ENCODE measurements at places on chromosomes 1 and 21.

- DNase-seq = no peak
Observed at GRCh38 chr21:39120876-39121599, 62.2 kb downstream of the PSMG1 start.

GRCh38 chr1:194705123-194705854, 1518.9 kb upstream of the B3GALT2 start:
- DNase-seq = no peak

DNA sequence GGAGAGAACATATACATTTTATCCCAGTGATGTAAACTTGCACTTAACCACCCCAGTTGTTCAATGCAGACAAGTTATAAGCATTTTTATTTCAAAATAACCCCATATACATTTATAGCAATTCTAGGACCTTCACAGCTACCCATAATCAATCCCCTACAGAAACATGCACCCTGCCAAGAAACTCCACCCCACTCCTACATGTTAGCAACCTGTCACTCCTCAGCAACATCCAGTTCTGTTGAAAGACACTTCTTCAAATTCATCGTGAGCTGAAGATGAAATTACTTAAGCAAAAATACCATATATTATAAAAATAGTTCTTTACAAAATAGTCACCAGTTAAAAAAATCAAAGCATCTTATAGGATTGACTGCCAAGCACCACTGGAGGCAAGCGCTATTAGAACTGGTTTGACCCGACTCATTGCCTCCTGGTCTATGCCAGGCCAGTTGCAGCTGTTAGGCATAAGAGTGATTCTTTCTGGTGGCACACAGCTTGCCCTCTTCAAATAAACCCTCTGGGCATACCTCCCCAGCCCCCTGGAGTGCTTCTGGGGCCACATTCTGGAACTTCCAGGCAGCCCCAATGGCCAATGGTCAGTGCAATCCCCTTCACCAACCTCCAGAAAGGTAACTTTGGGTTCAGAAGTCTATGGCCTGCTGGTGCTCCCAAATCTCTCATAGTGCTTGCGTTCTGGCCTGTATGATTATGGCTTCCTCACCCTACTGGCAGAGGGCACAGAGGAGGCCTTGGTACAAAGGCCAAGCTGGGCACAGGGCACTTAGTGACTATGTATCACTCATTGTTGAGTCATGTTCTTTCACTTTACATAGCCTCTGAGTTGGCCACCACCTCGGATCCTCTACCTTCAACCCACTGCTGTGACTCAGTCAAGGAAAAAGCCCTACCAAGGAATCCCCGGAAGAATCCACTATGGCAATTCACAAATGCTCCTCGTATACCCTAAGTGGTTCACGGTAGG, 72.2 kb upstream of the RALGPS2 start:
- no peak for DNase-seq

GRCh38 chr1:98002288-98002687, 81.5 kb upstream of the DPYD start:
- no peak for DNase-seq

DNA sequence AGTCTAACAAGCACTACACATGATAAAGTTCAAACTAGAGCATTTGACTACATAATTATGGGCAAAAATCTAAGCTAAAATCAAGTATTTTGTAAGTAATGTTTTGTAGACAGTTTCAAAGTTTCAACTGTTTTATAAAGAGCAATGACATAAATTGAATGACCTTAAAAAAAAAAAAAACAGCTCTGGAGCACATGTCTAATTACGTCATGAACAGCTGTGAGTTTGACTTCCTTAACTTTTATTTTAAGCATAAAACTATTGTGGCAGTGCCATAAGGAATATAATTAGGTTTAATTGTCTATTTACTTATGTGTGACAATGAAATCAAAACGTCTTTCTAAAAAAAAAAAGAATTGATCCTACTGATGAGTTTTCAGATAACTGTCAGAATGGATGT, 272.5 kb upstream of the LRRC7 start:
- DNase-seq = no peak

GRCh38 chr1:67676287-67676686, 8.7 kb upstream of the GADD45A start:
- DNase-seq = no peak

DNA sequence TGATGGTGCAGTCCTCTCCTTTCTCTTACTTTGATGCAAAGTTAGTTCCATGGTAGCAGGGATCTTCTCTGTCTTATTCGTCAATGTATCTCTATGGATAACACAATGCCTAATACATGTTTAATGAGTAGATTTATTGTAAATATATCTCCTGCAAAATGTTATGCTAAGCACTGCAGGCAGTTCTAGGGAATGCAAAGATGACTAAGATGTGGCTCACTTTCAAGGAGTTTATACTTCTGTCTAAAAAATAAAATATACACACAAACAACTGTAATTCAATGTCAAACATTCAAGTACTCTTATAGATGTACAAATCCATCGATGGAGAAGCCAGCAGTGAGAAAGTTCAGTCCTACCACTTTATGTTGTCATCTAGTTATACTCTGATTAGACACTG, 194.3 kb downstream of the KCTD3 start:
- no peak for DNase-seq

GRCh38 chr1:102174259-102174863, 177.6 kb upstream of the OLFM3 start:
- no peak for DNase-seq

GRCh38 chr1:152873495-152873894, 4.6 kb upstream of the SMCP start:
- DNase-seq = no peak

DNA sequence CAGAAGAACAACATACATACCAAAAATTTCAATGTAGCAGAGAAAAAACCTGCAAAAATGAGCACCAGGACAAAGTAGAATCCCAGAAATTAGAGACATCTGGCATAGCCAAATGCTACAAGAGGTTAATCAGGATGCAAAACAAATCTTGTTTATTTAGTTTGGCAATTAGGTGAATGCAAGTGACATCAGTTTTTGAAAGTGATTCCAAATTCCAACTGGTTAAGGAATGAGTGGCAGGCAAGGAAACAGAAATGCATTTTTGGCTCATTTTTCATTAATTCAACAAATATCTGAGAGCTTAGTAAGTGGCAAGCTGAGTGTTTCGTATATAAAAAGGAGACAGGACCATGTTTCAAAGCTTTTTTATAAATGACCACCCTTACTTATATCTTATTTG, 21.3 kb downstream of the SCAF4 start:
- DNase-seq = peak; percentile 78

DNA sequence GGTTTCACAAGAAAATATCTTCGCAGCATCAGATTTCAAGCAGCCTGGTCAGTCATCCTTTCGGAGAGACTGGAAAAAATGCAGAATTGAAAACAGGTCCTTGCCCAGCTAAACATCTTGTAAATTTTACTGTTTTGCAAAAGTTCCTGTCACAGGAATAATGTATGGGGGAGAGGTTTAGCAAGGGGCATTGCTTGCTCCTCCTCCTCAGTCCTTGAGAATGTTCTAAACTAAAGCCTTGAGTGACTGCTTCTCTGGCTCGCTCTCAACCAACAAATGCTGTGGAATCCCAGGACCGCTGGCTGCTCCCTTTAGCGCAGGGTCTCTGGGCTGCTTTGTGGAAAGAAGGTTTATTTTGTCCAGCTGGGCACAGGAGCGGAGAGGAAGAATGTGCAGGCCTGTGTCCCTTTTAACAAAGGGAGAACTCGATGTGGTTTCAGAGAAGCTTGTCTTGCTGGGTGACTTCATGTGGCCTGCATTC, 33.6 kb upstream of the FHAD1 start:
- DNase-seq = peak; percentile 67

DNA sequence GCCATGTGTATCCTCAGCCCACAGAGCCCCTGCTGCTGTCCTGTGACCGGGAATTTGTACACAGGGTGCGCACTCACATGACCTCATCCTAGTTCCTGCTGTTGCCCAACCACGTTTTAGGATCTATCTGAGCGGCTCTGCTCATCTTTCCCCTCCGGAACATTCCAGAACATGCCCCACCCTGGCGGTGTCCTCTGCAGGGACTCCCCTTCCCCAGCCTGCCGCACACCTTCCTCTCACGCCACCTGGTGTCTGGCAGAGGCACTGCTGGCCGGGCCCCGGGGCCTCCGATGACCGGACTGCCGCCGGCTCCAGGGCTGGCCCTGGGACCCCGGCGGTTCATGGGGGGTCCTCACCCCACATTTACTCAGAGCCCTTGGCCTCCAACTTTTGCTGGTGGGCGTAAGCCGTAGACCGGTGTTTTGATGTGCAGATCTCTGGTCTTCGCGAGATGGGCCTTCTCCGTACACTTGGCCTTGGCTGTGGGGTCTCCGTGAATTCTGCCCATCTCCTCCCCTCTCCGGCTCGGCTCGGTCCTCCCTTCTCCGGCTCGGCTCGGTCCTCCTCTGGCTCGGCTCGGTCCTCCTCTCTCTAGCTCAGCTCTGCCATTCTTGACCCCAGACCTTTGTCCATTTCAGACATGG, 29.5 kb downstream of the ARHGEF16 start:
- DNase-seq = peak; percentile 57

DNA sequence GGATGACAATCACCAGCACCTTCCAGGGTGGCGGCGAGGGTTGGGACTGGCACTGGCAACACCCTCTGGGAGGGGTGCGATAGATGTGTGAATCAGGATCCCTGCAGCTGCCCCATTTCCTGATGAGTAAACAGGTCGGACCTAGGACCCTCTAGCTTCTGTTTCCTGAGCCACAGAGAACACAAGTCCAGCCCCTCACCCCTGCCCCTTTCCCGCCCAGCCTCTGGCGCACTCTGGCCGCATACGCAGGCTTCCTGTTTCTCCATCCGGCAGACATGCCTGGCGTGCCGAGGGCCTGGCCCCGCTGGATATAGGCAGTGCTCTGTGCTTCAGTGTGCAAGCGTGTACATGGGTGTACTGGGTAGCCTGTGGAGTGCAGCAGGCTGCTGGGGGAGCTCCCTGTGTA, 4.6 kb downstream of the PEAR1 start:
- peak; percentile 57 for DNase-seq

- DNase-seq = no peak
Observed at GRCh38 chr1:166849135-166849534, 9.9 kb downstream of the POGK start.

DNA sequence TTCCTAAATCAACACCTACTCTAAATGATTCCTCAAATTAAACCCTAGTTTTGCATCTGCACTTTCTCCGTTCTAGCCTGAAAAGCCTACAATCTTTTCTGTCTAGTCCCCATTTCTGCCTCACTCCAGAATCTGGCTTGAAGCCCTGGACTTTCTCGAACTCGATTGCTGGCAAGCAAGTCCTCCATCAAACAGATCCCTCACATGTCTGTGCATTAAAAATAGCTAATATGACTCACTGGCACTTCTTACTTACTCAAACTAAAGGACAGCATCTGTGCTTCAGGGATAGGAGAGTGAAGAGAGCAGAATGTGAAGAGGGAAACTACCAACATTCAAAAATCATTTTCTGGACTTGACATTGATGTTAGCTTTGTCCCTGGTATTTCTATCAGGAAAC, 51.8 kb upstream of the CXADR start:
- peak; percentile 70 for DNase-seq

- DNase-seq = peak; percentile 15
Observed at GRCh38 chr1:4700801-4701200, 46.4 kb downstream of the AJAP1 start.

DNA sequence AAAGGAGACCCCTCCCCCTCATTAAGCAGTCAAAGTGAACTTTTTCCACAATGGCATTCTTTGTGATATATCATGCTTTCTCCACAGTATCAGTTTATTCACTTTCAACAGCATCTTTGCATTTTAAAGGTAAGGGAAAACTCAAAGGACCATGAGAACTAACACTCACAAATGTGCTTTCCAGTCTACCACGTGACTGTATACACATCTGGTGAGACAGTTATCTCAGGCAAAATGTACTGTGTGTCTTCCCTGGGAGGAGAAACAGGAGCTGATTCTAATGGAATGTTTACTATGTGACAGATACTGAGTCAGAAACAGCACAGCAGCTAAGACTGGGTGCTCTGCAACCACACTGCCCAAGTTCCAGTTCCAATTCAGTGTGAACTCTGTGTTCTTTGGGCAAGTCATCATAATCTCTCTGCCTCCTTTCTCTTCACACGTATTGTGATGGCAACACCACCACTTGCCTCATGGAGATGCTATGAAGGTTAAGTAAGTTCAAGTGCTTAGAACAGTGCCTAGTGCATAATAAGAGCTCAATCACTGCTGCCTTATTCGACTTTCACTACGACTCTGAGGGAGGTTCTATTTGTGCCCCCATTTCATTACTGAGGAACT, 79.0 kb downstream of the SLC45A1 start:
- peak; percentile 89 for DNase-seq

DNA sequence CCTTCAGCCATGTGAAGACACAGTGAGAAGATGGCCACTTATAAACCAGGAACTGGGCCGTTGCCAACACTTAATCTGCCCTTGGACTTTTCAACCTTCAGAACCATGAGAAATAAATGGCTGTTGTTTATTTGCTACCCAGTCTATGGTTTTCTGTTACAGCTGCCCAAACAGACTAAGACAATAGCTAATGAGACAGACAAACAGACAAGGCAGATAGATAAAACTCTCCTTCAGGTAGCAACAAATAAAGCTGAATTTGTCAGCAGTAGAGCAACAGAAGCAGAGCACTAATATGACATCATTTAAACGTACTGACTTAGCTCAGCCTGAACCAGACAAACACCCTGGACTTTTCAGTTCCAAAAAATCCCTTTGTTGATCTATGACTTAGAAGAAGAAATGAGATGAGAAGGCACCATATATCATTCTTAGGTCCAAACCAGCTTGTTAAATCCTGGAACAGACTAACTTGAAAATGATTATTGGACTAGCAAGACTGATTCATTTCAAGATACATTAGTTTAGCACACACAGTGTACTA, 27.0 kb downstream of the ZZZ3 start:
- DNase-seq = no peak

- DNase-seq = peak; percentile 76
Observed at GRCh38 chr1:115807723-115808122, 33.2 kb downstream of the NHLH2 start.

GRCh38 chr1:17348593-17349234, 23.3 kb upstream of the PADI6 start:
- no peak for DNase-seq

DNA sequence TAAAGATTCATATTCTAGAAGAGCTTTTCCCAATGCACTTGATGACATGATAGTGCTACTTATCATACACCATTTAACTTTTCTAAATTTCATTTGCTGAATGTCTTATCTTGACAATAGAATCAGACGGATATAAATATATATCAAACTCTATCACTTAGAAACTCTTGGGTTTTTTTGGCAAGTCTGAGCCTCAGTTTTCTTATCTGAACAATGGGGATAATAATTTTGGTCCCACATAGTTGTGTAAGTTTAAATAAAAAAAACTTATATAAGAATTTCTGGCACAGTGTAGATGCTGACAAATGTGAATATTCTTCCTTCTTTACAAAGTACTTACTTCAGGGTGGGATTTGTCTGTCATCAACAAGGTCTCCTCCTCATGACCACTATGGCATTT, 21.5 kb upstream of the LEPR start:
- DNase-seq = no peak

DNA sequence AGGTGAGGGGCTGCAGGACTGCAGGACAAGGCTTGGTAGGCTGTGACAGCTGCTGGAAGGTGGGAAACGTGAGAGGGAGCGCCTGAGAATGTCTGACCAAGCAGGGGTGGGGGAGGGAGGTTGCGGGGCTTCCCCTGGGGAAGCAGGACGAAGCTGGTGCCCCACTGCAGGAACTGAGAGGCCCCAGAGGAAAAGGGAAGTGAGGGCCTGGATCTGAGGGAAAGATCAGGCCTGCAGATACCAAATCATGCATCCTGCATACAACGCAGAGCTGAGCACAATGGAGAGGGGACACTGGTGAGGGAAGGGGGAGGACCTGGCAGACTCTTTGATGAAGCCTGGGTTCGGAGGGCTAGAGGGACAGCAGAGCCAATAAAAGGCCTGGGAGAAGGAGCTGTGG, 65.7 kb upstream of the BACE2 start:
- DNase-seq = no peak

GRCh38 chr1:244840219-244840794, 4.8 kb downstream of the COX20 start:
- no peak for DNase-seq
